Kidney (tissue), 22 donors: ENCODE measurements at places on chromosomes 2 and 18. TPM values are rescaled to one million over a fixed set of nuclear protein-coding genes. Genes with fewer than 3 reads are reported as not detected.

The NAT8 gene
- 1,820 TPM for polyA plus RNA-seq

The DNMT3A gene
- 6.5 TPM for polyA plus RNA-seq

The B3GNT7 gene
- polyA plus RNA-seq, result 2.4 TPM

DNA sequence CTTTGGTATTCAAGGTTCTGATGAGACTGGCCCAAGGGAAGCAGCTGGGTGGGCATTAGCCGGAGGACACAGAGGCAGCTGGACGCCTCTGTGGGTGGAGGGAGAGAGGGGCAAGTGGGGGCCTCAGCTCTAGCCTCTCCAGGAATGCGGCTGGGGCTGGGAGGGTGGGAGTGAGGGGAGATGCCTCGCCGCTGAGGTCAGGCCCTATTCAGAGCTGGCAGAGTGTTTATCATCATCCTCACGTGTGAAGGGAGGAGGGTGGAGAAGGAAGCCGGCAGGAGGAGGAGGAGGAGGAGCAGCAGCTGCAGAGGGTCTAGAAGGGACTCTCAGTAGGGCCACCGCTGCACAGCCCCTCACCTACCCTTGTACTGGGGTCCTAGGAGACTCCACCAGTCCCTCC is 43.1 kb downstream of the TNS1 start:
- DNase-seq, result peak; percentile 65

- DNase-seq, result peak; percentile 26
These were observed 236.8 kb downstream of the SETBP1 start for GRCh38 chr18:44917216-44918141.

DNA sequence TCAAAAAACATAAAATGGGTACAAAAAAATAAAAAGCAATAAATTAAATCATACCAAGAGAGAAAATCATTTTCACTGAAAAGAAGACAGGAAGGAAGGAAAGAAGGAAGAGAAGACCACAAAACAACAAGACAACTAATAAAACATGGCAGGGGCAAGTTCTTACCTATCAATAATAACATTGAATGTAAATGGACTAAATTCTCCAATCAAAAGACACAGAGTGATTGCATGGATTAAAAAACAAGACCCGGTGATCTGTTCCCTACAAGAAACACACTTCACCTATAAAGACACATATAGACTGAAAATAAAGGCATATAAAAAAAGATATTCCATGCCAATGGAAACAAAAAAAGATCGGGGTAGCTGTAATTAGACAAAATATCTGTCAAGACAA is 82.6 kb upstream of the CERS6 start:
- no peak for DNase-seq
